Inflammatory macrophage (primary cell): ENCODE measurements at places on chromosomes 1 and 21.

DNA sequence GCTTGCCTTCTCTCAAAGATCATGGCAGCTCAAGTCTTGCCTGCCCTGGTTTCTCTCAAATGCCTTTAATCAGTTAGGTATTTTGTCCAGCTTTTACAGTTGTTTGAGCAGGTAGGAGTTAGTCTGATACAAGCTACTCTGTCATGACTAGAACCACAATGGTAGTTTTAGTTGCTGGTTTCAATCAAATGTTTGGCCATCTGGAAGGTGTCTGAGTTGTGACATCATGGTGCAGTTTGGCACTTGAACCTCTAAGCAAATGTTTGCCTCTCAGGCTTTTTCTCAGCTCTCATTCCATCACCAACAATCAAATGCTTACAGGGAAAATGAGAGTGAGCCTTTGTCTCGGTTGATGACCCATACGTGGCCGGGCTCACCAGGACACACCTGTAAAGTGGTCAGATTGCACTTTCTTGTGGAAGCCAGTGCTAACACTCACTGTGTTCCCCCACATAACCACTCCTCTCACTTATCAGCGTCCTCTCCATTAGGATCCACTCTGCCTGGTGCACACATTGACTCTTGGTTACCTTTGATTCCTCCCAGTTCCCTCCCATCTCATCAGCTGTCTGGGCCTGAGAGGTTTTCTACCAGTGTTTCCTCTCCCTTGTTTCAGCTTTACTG, 67.5 kb downstream of the CCDC185 start:
- no peak for DNase-seq

- no peak for DNase-seq
Measured at GRCh38 chr1:145886390-145886789, 724 bp upstream of the ANKRD35 start.

GRCh38 chr1:71583756-71584155, 502.9 kb upstream of the ZRANB2 start:
- peak; percentile 69 for DNase-seq

DNA sequence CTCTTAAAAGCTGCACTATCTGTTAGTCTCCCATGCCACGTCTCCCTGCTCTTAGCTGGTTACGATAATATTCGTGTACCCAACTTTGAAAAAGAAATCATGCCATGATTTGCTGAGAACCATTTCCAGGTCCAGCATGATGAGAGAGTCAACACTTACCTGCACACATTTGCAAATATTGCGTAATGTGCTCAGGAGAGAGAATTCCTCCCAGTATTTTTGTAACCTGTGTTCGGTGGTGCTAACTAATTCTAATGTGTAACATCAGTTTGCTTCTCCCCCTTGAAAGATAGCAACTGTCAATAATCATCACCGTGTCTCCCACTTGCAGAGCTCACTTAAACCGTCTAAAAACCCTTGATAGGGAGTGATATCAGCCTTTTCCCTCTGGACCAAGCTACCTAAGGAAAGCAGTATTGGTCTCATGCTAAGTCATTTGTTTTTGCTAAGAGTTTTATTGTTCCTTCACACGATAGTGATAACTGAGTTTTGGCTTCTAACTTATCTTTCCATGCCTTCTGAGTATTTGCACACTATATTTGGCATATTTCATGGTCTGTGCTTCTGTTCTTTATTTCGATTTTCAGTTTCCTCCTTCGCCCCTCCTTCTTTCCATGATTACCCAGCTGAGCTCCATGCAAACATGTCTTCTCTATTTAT, 61.1 kb upstream of the IRF2BP2 start:
- no peak for DNase-seq

DNA sequence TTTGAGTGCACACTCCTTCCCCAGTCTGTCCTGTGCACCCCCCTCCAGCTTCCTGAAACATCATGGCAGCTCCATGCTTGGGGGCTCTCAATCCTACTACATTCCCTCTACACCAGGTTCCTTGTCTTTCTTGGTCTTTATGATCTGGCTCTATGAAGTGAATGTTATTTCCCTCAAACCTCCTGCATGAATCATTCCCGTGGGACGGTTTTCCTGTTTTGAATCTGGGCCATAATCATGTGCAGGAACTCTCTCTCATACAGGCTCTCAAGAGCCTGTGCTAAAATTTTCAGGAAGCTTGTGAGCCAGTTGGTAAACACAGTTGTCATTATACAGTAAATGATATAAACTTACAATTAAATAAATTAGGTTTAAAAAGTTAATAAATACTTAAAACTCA, 89.8 kb upstream of the KCNE2 start:
- peak; percentile 41 for DNase-seq

DNA sequence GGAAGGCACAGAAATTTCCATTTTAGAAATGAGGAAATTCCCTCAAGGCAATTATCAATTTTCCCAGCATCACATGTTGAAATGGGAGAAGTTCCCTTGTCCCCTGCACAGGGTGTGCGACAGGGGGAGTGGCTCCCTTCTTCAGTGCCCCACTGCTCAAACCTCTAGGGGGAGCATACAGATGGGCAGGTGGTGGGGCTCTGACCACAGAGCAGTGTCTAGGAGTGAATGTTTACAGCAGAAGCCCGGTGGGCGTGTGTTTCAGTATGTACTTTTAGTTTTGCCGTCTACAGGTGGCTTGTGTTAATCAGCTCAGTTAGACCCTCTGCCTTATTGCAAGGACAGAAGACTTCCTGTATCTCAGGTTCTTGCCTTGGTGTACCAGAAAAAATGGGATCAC, 493.7 kb upstream of the PLXNA2 start:
- no peak for DNase-seq

DNA sequence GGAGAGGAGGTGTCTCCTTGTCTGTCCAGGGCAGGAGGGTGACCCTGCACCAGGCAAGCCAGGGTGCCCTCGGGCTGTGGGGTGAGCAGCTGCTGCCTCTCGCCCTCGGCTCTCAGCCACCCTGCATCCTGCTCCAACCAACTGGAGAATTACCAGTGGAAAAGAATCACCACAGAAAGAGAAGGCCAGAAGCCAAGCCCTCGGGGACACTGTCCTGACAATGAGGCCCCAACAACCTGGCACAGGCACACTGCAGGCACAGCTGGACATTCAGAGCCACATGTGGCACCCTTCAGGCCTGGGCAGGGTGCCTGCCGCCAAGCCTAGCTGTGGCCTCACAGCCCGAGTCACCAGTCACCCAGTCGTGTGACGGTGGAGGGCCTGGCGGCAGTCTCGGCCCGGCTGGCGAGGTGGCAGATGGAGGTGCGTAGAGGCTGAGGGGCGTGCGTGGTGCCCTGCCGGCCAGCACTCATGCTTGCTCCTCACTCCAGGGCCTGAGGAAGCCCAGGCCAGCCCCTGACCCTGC, 12.0 kb downstream of the MEGF6 start:
- no peak for DNase-seq

DNA sequence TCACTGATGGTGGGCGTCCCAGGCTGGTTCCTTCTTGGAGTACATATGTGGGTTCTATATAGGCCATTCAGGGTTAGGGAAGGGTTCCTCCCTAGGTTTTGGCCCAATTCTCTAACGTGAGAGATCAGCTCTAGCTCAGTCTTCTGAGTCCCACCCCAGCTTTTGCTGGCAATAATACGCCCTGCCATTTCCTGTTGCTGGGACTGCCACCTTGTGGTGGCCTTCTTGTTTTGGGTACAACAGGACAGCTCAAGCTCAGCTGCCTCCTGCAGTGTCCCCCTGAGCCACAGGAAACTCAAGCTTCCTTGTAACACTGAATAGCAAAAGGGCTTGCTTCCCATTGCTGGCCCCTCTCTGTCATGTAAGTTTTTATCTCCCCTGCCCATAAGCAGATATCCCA, 77.8 kb downstream of the BACH1 start:
- DNase-seq: peak; percentile 58

DNA sequence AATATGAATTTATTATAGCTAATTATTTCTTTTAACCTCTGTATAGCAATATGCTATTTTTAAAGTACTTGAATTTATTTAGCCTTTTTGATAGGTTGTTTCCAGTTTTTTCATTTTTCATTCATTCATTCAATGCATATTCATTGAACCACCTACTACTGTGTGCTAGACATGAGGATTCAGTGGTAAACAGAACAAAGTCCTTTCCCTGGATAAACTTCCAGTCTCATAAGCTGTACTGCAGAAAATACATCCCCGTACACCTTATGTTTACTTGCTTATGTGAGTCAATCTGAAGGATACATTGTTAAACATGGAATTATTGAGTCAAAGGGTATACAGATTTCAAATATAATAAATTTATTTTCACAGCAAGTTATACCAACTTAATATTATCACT, 21.9 kb downstream of the AGL start:
- DNase-seq: no peak

DNA sequence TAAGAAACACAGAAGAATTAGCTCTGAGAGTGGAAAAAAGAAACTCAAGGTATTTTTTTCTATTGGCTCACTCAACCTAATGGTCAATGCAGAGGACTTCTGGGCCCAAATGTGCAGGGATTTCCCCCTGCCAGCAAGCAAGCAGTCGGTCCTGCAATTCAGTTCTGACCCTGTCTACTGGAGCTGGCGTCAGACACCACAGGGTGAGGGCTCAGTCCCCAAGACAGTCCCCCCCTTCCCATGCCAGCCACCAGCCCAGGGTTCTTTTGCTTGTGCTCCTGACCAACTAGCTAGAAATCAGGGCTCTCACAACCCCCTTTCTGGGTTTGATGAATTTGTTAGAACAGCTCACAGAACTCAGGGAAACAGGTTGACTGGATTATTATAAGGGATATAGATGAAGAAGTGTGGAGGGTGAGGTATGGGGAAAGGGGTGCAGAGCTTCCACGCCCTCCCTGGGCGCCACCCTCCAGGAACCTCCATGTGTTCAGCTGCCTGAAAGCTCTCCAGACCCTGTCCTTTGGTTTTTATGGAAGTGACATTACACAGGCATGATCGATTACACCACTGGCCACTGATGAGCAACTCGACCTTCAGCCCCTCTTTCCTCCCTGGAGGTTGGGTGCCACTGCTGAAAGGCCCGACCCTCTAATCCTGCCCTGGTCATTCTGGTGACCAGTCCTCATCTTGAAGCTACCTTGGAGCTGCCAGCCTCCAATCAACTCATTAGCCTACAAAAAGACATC, 22.5 kb upstream of the PWP2 start:
- peak; percentile 18 for DNase-seq

- peak; percentile 26 for DNase-seq
Measured at GRCh38 chr1:89555550-89555949, 30.9 kb downstream of the LRRC8B start.

DNA sequence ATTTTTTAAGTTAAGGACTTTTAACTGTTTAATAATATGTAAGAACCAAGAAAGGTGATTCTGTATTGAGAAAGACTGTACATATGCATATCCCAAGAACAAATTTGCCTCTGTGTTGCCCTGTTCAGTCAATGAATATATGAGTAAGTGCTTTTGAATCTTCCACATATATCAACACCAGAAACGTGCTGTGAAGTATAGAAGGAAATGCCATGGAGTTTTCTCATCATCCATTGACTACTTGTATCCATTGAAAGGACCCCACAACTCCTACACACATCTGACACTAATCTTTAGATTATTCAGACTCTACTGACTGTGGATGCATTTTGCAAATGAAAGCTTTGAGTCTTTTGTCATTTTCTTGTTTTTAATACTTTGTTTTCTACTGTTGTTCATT, 366.9 kb downstream of the S1PR1 start:
- no peak for DNase-seq

DNA sequence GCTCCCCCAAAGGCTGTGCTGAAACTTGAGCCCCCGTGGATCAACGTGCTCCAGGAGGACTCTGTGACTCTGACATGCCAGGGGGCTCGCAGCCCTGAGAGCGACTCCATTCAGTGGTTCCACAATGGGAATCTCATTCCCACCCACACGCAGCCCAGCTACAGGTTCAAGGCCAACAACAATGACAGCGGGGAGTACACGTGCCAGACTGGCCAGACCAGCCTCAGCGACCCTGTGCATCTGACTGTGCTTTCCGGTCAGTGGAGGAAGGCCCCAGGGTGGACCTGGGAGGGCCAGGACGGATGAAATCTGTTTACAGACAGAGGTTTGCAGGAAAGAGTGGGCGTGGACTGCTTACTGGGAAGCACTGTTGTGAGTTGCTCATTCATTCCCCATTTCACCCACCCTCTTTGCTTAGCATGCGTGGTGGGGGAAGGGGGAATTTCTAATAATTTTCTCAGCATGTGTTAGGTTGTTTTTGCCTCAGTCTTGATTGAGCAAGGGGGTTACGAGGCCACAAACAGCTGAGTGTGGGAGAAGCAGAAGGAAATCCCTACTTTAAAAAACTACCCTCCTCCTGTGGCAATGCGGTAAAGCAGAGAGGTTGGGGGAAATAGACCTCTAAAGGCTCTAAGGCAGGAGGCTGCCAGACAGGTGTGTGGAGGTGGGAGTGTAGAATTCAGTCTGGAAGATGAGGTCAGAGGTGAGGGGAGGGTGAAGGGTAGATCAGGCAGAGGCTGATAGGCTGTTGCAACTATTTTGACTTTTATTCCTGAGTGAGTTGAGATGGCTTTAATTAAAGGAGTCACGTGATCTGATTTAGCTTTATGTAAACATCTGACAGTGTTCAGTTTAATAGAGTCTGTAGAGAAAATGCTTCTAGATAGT, 1.3 kb downstream of the FCGR2A start:
- peak; percentile 98 for DNase-seq

DNA sequence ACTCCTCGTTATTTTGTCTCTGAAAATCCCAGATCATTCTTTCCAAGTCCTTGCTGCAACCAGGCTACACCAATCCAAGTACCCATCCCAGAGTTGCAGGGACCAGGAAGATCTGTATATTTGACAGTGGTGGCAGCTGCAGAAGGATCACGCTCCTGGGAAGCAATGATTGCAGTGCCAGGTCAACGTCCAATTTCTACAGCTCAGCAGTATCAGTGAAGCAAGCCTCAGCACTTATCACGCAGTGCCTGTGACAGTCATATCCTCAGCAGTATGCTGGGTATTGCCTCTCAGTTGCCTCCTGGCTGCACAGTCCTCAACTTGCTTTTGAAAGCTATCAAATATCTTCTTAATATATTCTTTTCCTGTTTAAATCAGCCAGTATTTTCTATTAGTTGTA, 66.7 kb downstream of the BARHL2 start:
- no peak for DNase-seq

- DNase-seq: peak; percentile 18
Measured at GRCh38 chr1:229001467-229002011, 266.3 kb downstream of the RHOU start.

GRCh38 chr1:234528074-234528865, 49.3 kb upstream of the TARBP1 start:
- DNase-seq: peak; percentile 74

GRCh38 chr1:169804941-169805340, 10.2 kb upstream of the METTL18 start:
- DNase-seq: no peak

- DNase-seq: no peak
Measured at GRCh38 chr1:102191723-102192122, 195.0 kb upstream of the OLFM3 start.

- no peak for DNase-seq
Measured at GRCh38 chr1:16054598-16055540, 11.3 kb downstream of the CLCNKB start.

DNA sequence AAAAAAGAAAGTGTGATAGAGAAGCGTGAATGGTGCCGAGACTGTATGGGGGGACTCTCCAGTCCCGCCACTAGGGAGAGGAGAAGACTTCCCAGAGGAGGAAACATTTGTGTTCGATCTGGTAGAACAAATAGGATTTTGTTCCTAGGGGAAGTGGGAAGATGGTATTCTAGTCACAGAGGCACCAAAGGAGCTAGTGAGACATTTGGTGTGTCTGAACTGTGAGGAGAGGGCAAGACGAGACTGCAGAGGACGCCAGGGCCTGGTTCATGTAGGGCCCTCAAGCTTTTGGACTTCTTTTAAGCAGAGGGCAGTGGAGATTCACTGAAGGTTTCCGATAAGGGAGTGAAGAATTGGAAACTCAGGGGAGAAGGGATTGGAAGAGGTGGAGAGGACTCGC, 2.9 kb downstream of the BTBD19 start:
- no peak for DNase-seq
